ENCODE measurements at places on chromosomes 4 and X.

DNA sequence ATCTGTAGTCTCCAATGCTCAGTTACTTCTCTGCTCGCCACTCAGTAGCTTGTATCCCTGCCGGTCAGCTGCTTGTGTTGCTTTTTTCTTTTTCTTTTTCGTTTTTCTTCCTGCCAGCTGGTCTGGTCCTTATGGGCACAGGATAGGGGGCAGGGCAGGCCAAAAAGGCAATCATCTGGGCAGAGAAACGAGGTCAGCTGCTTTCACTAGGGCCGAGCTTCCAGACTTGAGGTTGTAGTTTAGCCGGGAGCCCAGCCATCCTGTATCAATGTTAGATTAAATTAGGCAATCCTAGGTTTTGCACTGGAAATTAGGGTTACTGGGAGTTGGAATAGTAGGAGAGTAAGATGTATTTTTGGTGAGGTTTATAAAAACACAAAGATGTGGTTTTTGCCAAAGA lies 3.4 kb downstream of the ARSF start:
- DNase-seq = no peak

GRCh38 chr4:152382057-152382785 lies 153.7 kb downstream of the FBXW7 start:
- no peak for DNase-seq

DNA sequence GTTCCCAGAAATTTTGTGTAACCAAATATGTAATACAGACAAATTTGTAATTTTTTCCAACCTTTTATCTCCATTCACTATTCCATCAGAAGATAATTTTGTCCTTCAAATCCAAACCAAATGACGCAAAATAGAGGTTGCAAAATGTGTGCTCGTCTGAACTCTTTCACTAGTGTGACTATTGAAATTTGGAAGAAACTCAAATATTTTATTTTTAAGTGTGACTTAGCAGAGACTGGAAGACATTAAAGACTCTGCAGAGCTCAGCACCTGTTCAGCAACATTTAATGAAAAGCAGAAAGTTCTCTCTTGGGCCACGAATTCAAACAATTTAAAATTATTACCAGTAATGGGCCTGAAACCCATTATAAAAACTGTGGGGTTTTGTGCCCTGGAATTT lies 30.0 kb upstream of the APELA start:
- DNase-seq = no peak

DNA sequence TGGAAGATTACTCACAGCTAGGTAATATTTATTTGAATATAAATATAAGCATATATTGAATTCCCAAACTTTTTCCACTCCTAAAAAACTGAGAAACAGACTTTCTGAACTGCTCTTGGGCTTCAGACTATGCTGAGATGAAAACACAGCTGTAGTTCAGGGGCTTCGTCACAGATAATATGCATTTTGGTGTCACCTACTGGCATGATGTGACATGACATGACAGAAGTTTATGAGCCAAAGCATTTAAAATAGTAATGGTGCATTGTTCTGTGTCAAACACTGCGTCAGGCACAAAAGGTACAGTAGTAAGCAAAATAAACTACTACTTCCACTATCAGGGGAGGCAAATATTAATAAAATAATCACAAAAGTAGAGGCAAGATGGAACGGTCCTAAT lies 171.3 kb downstream of the BTC start:
- peak; percentile 16 for DNase-seq

GRCh38 chr4:53717064-53717549 lies 125.8 kb upstream of the LNX1 start:
- no peak for DNase-seq

DNA sequence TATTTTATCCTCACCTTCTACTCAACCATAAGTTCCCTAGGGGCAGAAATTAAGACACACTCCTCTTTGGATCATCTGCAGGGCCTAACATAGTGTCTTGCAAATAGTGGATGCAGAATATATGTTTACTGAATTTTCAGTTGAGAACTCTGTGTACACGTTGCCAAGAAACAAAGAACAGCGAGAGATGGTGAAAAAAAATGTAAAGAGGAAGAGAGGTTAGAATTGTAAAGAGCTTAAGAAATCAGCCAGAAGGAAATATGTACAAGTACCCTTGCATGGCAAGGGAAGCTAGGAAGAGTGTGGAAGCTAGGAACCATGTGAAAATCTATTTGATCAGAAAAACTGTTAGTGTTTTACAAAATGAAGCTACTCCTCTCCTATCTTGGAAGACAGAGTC lies 431.0 kb downstream of the SMARCA1 start:
- no peak for DNase-seq

GRCh38 chr4:107519053-107519452 lies 201.0 kb downstream of the PAPSS1 start:
- no peak for DNase-seq

All from head of caudate nucleus (tissue), 42 donors.